ENCODE measurements at places on chromosomes 1 and 21. TPM values are rescaled to one million over a fixed set of nuclear protein-coding genes. Genes with fewer than 3 reads are reported as not detected.

MROH9 gene
- polyA plus RNA-seq, result not detected

FNDC5 gene
- polyA plus RNA-seq, result 0.35 TPM

VAV3 gene
- 9.1 TPM for polyA plus RNA-seq

C21orf91 gene
- polyA plus RNA-seq, result 1.9 TPM

SYNC gene
- 11.6 TPM for polyA plus RNA-seq

PPM1J gene
- polyA plus RNA-seq, result 0.51 TPM

CA6 gene
- polyA plus RNA-seq, result not detected

CLCA1 gene
- not detected for polyA plus RNA-seq

Measured in A549 (cell line).